ENCODE measurements at places on chromosomes 11 and 22. TPM values are rescaled to one million over a fixed set of nuclear protein-coding genes. Genes with fewer than 3 reads are reported as not detected.

DNA sequence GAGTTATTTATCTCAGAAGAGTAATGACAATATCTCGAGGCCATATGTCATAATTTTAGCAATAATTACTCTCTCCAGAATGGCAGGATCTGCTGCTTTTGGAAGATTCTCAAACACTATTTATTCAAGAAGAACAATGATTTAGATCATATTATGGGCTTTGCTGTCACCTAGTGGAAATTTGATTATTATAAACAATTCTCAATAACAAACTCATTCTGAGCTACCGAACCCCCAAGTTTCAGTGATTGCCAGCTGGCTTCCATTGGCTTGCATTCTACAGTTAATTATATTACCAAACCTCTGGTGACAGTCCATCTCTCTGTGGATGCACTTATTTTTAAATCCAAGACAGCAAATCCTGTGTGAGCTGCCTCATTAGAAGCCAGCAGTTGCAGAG, 27.9 kb upstream of the SLC36A4 start:
- DNase-seq = no peak

- no peak for DNase-seq
Observed at GRCh38 chr11:37323843-37324242, 725.8 kb upstream of the RAG2 start.

GRCh38 chr22:39472570-39473556, 16.1 kb downstream of the MGAT3 start:
- DNase-seq = no peak

GRCh38 chr11:84408946-84409411, 1122.8 kb upstream of the CCDC90B start:
- DNase-seq = no peak

GRCh38 chr11:103610435-103610834, 426.0 kb upstream of the DDI1 start:
- DNase-seq = no peak

- DNase-seq = no peak
Observed at GRCh38 chr11:6615882-6616585, 3.2 kb downstream of the TPP1 start.

DNA sequence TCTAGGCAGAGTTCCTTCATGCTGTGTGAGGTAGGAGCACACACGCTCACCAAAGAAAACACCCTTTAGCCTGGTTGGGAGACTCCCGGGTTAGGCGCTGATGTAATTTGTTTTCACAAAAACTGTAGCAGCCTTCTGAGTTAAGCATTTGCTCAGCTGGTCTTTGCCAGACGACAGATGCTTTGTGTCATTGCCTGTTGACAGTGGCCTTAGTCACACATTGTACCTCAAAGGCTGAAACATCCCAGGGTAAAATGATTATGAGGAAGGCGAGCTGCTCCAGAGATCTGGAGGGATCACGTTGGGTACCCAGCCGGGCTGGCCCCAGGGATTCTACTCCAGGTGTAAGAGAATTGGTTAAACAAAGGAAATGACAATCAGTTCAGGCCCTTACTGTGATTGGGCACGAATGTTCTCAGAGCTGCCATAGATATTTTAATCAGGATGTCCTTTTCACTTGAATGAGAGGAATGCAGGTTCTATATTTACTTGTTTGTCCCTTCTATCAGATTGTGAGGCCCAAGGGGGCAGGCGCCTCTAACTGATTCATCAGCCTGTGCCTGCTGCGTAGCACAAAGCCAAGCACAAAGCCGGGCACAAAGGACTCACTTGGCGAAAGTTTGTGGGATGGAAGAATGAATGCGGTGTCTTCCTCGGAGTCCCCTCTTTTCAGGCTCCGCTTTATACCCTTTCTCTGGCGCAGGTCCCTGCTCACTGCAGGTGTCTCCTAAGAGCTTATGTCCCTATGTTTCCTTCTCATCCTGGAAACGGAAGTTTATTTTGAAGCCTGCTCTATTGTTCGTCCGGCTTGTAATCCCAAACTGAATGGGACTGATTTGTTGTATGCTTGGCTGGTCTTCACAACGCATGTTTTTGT, 47.1 kb downstream of the ADM start:
- DNase-seq = no peak

DNA sequence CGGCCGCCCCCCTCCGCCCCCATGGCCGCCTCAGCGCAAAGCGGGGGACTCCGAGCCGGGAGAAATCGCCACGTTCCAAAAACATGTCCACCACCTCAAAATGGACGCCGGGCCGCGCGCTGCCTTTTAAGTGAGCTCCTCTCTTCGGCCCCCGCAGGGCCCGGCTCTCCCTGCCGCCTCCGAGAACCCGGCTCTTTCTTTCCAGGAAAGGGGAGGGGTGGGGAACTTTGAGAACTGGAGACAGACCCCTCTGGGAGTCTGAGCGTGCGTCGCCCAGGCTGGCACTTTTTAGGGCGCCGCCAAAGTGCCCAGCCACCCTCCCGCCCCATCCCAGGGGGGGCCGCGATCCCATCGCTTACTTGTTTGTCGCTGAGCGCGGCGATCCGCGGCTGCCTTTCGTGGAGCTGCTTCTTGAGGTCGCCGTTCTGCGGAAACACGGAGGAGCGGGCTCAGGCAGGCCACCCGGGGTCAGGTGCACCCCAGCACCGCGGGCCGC, 1.6 kb downstream of the PHF21B start:
- DNase-seq = no peak

DNA sequence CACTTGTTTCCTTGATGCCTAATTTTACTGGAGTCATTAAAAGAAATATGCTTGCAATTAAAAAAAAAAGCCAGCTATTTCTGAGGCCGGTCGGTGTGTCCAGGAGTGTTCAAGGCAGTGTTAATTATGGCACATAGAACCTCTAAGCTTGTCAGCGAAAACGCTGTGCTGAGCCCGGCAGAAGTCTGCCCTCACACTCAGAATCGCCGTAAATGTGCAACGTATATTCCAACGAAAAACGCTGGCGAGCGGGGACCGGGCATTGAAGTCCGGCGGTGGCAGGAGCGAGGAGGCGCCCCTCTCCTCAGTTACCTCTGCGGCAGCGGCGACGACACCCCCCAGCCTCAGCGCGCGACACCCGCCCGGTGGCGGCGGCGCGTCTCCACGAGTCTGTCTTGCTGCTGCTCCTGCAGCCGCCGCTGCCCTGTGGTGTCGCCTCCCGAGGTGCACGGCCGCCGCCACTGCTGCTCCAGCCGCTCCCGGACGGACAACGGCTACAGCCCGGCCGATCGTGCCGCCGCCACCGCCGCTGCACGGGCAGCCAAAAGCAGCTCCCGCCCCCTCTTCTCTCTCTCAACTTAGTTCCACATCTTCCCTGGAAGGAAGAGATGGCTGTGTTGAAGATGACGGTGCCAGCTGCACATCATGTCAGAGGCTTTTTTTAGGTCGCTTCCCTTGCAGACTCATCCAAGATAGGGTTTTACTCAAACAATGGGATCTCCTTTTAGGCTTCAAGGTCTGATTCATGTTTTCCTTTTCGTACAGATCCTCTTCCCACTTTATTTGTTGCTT, 56.0 kb downstream of the JAM3 start:
- no peak for DNase-seq

- no peak for DNase-seq
Observed at GRCh38 chr11:92154110-92154509, 70.5 kb upstream of the FAT3 start.

CDPF1 gene
- 10.8 TPM for total RNA-seq

CRYBA4 gene
- total RNA-seq = 1.0 TPM

MMP1 gene
- 6.5 TPM for total RNA-seq

MPEG1 gene
- not detected for total RNA-seq

CRYBB3 gene
- not detected for total RNA-seq

UBASH3B gene
- 8.9 TPM for total RNA-seq

DERL3 gene
- 2.6 TPM for total RNA-seq
